ENCODE measurements at places on chromosomes 13 and 19.

DNA sequence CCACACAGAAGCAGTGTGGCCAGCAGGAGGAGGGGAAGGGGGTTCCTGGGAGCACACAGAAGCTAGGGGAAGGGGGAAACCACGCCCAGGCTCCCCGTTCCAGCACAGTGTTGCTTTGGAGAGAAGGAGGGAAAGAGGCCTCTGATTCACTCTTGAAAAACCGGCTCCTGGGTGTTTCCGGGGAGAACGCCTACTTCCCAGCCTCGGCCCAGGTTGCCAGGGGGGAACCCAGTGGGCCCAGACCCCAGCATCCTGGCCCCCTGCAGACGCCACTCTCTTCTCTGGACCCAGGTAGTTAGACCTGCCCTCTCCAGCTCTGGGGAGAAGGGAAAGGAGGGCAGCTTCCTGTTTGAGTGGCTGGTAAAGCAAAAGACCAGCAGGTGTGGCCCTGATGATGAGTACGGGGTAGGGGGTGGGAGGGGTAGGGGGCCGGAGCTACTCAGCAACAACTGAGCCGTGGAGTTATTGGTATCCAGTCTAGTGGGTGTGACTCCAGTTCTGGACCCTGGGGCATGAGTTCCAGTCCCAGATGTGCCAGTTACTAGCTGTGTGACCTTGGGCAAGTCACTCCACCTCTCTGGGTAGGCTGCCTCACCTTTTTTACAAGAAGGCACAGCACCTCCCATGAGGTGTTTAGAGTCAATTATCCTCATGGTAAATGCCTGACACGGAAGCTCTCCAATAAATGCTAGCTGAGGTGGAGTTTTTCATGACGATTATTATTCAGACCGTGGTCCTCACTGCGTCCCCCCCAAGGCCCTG, 836 bp downstream of the GIPC1 start:
- no peak for DNase-seq

DNA sequence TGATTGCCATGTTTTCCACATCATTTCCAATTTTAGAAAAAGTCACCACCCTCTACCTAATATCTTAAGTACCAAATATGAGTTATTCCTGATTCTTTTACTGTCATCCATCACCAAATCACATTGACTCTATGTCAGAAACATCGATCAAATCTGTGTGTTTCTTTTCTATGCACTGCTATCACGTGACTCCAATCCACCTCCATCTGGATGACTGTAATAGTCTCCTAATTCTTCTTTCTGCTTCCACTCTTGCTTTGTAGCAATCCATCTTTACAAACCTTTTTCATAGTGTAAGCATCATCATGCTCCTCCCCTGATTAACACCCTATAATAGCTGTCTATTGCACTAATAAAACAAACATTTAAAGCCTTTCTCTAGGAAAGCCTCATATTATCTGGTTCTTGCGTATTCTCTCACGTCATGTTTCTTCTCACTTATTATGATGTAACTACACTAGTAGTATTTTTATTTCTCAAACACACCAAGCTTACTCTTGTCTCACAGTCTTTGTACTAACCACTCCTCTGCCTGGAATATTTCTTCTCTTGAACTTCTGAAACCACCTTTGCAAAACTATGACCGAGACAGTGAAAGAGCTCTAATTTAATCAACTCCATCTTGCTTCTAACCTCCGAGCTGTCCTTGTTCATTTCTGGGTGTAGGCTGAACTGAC, 10.7 kb upstream of the FPR3 start:
- no peak for DNase-seq

DNA sequence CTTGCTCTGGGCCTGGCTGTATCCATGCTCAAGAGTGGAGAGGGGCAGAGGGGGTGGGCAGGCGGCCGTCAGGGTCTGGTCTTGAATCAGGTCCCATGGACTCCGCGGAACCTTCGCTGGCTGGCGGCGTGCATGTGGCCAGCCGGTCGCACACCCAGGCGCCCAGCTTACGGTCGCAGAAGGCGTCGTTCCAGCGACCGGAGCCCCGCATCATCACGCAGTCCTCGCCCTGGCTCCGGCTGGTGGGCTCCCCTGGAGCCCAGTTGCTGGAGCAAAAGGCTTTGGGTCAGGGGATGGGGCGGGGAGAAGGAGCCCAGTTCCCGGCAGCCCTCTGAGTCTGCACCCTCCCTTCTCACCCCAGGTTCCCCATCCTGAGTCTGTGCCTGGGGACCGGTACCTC, 8.5 kb downstream of the TRAPPC5 start:
- no peak for DNase-seq

DNA sequence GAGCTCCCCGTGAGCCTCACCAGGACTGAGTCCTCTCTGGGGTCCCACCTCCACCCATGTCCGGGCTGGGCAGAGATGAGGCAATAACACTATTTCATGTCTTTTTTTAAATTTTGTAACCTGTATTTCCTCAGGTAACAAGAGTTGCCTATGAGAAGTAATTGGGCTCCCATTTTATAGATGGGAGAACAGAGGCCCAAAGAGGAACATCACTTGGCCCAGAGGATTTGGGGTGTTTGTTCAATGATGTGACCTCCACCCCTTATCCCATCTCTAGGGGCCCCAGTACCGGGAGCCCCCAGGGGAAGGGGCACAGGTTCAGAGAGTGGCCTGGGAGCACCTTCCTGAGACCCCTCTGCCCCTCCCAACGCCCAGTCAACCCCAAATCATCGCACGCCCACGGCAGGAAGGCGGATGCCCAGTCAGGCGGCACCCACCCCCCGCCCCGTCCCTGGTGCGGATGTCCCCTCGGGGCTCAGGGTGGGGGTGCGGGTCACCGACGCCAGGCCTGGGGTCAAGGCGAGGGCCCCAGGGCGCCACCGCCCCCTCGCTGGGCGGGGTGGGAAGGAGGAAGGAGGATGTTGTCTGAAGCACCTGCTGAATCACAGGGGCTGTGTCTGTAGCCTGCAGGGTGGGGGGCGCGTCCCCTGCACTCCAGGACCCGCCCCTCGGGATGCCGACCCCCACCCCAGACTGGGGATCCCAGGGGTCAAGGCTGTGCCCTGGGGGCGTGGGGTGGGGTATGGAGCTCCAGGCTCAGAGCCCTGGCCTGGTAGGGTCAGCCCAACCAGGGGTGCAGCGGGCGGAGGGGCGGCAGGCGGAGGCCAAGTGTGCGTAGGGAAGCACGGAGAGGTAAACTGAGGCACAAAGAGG, 9.0 kb upstream of the CIRBP start:
- no peak for DNase-seq

DNA sequence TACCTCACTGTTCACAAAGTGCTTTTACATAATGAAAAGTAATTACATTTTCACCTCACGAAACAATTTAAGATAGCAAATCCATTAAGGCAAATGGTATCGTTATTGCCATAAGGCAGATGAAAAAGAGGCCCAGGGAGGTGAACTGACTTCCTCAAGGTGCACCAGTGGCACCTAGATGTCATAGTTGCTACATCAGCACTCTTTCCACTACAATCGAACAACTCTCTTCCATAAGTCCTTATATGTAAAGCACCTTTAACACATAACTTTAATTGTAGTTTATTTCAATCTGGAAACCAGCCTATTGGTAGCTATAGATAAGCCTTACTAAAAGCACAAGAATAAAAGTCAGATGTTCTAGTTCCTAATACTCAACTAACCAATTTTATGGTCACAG, 35.1 kb downstream of the XPO4 start:
- no peak for DNase-seq

DNA sequence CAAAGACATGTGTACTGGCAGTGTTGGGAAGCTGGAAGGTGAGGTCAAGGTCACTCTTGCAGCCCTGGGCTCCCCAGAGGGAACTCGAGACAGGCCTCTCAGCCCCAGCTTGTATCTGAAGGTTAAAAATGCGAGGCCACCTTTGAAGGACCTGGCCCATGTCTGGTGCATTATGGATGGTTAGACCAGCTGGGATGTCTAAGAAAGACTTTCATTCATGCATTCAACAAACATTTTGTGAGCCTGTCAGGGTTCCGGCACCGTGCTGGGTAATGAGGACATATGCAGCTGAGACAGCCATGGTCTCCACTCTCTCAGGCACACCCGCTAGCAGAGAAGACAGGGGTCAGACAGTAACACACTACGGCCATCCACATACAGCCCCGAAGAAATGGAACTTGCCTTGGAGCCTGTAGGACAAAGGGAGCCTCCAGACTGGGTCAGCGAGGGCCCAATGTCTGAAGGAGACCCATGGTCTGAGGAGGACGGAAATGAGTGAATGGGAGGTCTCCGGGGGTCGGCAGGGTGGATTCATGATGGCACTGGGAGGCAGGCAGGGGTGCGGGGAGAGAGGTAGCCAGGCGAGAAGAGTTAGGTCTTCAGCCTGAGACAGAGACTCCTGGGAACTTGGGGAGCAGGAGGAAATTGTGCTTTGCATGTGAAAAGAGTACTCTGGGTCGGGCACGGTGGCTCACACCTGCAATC, 19.0 kb downstream of the VSTM2B start:
- no peak for DNase-seq

DNA sequence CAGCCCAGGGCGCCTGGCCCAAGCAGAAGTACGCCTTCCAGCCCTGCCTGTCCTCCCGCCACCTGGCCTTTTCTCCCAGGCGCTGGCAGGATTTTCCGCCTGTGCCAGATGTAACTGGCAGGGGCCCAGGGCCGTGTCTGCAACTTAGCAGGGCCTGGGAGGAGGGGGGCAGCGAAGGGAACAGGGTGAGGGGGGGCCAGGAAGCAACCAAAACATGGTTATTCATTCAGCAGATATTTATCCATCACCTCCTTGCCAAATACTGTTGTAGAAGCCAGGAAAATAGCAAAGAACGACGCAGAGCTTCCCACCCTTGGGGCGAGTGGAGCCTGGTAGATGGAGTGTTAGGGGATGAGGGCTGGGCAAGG, 5.6 kb downstream of the TLE6 start:
- DNase-seq = peak; percentile 99

DNA sequence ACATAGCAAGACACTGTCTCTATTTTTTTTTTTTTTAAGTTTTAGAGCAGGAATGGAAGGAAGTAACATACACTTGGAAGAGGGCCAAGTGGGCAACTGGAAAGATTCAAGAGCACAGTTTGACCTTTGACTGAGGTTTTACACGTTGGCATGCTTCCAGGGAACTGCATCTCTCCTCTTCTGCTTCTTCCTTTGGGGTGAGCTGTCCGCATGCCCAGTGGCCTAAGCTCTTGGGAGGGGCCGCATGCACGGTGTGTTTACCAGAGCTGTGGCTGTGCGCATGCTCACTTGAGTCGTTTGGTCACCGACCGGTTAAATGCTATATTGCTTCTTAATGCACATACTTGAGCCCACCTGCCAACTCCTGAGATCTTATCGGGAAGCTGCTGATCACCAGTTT, 727.7 kb downstream of the UQCRFS1 start:
- DNase-seq = no peak

- no peak for DNase-seq
Observed at GRCh38 chr19:10690341-10690781, 10.9 kb upstream of the QTRT1 start.

- DNase-seq = no peak
Observed at GRCh38 chr13:99895444-99896368, 75.9 kb downstream of the ZIC5 start.

DNA sequence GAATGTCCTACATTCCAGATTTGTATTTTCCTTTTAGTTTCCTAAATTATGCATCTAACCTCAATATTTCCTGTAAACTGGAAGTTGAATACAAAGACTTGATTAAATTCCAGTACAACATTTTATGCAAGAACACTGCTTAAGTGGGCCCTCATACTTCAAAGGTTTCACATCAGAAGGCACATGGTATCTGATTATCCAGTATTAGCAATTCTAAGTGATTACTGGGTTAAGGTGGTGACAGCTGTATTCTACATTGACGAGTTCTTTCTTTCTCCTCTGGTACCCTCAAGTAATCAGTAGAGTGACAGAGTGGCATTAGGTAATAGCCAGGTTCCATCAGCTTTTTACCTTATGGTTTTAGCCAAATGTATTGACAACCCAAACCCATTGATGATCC, 18.3 kb downstream of the BIVM start:
- DNase-seq = no peak

DNA sequence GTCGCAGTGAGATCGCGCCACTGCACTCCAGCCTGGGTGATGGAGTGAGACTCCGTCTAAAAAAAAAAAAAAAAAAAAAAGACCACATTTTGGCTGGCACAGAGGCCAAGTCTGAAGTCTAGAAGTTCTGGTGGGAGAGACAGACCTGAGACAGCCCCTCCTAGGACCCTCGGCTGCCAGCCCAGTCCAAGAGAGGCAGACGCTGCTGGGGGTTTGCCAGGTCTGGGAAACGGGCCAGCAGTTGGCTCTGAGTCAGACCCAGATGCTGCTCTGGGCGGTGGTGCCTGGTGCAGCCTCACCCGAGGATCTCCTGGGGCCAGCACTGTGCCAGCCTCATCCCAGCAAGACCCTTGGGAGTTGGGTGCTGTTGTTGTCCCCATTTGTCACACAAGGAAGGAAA, 5.8 kb downstream of the FCHO1 start:
- DNase-seq = peak; percentile 95

DNA sequence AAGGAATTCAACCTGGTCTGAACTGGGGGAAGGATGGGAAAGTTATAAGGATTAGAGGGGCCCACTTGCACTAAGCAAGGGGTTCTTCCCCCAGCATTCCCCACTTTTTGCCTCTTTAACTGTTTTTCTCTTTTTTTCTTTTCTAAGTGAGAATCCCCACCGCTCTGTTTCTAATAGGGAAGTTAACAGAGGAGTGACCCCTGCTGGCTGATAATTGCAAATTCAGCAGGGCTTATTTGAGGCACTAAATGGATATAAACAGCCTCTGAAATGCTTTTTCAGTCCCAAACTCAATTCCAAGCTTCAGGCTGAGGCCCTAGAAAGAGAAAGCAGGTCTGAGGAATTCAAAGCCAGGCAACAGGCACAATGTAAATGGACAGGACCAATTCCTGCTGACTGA, 38.2 kb upstream of the CEACAM21 start:
- no peak for DNase-seq

GRCh38 chr19:4844348-4845179, 13.1 kb upstream of the TICAM1 start:
- DNase-seq = no peak

GRCh38 chr19:18320865-18321733, 1.8 kb downstream of the LSM4 start:
- no peak for DNase-seq

GRCh38 chr13:50448535-50448998, 394.9 kb downstream of the DLEU7 start:
- DNase-seq = peak; percentile 19

GRCh38 chr19:35332817-35333216, 3.8 kb downstream of the CD22 start:
- DNase-seq = no peak

DNA sequence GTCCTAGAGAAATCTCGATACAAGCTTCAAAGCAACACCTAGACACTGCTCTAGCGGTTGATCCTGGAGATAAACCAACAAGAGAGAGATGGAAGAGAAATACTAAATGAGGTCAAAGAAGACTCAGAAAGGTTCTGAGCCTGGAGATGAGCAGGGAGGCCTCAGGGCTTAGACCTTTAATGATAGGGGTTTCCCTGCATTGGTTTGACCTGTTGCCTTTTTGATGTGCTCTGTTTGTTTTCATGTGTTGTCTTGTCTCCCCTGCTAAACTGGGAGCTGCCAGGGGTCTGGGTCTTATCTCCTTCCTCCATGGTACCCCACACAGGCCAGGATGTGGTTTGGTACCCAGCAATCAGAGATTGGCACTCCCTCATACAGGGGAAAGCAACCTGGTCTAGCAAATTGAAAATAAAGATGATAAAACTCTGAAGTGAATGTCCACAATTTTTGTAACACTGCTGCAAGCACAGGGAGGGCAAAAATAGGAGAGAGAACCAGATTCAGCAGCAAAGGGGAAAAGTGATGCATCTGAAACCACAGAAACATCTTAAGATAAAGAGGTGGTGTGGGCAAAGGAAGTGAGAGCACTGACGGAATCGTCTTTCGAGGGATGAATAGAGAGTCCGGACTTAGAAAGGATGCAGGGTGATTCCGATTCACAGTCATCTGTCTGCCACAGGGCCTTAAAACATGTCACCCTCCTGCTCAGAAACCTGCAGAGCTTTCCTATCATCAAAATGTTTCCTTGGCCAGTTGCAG, 3.5 kb downstream of the FFAR2 start:
- DNase-seq = no peak
